ENCODE measurements at places on chromosomes 6 and 20.

GRCh38 chr6:165662749-165663376 is at the start of gene PDE10A:
Gene PDE10A, minus strand, starts transcription at chr6:165663241. Its CDS starts 430 bp downstream, at chr6:165662811.
- no peak for DNase-seq

GRCh38 chr20:62699296-62699695 is 9.3 kb upstream of the NTSR1 start:
- no peak for DNase-seq

DNA sequence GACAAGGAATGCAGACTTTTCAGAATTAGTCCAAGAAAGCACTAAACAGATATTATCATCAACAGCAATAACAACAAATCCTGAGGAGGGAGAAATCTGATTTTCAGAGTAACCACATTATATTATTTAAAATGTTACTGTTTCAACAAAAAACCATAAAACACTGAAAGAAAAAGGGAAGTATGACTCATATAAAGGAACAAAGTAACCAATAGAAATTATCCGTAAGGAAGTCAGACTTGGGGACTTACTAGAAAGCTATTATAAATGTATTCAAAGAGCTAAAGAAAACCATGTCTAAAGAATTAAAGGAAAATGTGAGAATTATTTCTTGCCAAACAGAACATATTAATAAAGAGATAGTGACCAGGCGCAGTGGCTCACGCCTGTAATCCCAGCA is 98.1 kb downstream of the MYLK4 start:
- DNase-seq = no peak

DNA sequence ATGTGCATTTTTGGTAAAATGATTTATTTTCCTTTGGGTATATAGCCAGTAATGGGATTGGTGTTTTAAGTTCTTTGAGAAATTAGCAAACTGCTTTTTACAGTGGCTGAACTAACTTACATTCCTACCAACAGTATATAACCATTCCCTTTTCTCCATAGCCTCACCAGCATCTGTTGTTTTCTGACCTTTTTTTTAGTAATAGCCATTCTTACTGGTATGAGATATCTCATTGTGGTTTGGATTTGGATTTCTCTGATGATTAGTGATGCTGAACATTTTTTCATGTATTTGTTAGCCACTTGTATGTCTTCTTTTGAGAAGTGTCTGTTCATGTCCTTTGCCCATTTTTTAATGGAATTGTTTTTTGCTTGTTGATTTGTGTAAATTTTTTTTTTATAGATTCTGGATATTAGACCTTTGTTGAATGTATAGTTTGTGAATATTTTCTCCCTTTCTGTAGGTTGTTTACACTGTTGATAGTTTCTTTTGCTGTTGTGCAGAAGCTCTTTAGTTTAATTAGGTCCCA is 42.3 kb downstream of the STK4 start:
- DNase-seq = no peak

GRCh38 chr6:69863766-69864165 is 2.6 kb upstream of the COL19A1 start:
- no peak for DNase-seq

DNA sequence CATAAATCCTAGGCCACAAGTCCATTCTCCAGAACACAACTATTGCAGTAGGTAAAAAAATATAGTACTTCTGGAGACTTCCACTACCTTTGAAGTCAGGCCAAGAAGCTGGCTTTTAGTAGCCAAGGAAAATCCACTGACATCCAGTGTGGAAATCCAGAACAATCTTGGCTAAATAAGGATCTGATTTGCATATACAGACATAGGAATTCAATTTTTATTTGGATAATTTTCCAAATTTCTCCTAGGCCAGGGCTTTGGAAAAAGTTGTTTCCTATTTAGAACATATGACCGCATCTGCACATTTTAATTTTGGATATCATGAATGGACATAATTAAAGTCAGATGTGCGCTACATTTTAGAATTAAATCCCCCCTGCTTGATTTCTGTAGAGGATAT is 100.2 kb downstream of the BCAS1 start:
- no peak for DNase-seq

DNA sequence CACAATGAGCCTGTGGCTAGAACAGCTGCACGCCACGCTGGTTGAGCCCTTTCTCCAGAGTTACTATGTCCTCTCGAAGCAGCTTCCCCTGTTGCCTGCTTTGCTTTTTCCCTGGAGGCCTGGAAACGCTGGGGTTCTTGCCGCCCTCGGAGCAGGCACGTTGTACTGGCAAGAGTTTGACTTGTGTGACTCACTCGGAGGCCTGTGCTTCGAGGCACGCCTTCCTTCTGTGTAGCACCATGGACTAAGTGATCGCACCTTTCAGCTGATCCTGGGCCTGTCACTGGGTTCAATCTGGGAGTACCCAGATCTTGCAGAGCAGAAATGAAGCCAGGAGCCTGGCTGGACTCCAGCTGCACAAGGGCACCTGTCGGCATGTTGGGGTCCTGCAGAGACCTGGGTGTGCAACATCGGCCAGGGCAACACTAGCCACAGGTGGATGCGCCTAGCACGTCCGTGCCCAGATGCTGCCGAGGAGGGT is 5.2 kb downstream of the INSM1 start:
- no peak for DNase-seq

DNA sequence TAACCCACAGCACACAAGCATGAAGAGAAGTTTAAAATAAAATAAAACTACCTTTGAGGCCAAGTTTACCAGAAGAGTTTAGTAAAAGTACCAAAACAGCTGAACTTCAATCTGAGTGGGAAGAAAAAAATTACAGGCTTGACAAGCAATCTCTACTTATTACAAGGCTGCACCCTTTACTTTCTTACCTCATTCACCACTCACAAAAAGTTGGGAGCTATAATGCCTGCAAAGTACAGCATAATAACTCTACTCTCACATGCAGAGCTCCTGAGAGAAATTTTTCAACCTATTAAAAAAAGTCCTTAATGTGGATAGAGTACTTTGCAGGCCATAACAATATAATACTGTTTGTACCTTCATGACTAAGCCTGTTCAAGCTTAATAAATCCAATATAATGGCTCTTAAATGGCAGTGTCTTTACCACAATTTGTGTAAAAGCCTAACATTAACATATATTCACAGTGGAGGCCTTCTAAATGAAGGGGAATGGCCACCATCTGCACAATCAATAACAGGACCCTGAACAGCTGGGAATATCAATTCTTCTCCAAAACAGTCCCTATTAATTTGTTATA is 103.1 kb downstream of the DST start:
- no peak for DNase-seq

DNA sequence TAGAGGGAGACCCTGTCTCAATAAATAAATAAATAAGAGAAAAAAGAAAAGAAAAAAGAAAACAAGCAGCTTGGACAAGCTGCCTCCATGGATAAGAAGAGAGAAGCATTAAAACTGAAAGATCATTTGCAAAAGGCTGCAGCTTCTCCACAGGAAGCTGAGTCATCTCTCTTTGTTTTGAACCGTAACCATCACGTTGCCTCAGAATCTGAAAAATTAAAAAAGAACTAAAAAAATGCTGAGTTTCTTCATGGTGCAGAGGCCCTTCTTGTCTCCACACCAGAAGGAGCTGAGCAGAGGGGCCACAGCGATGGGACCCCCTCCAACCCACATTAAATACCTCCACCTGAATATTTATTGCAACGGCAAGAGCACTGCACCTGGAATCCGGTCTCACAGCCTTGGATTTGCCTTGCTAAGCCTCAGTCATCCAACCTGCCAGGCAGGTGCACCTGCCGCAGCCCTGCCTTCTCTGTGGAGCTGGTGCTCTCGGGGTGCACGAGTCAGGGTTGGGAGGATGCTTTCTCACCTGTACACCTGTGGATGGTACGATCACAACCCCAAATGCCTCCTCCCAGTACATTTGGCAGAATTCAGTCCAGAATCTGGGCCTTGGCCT is 28.1 kb downstream of the TOX2 start:
- no peak for DNase-seq

GRCh38 chr6:166565084-166565967 is 21.2 kb downstream of the RAMACL start:
- DNase-seq = no peak

DNA sequence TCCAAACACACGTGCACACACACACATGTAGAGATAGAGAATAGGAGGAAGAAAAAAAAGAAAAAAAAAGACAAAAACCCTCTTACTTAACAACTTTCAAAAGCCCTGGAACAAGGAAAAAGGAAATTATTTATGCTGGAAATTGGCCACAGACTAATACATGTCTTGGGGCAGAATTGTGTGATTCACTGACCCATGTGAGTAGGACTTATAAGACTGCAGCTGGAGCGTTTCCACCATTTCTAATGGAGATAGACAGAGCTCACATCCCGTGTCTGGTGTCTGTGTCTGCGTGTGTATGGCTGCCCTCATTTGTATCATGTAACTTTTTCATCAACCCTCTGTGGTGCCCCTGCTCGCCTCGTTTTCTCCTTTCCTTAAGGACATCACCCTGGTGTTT is 99.8 kb upstream of the PDE10A start:
- no peak for DNase-seq

- no peak for DNase-seq
These were observed 26.9 kb upstream of the FOXP4 start for GRCh38 chr6:41519305-41519744.

- no peak for DNase-seq
These were observed 16.8 kb upstream of the IBTK start for GRCh38 chr6:82264321-82264720.

GRCh38 chr20:7031222-7031621 is 263.7 kb downstream of the BMP2 start:
- DNase-seq = no peak

DNA sequence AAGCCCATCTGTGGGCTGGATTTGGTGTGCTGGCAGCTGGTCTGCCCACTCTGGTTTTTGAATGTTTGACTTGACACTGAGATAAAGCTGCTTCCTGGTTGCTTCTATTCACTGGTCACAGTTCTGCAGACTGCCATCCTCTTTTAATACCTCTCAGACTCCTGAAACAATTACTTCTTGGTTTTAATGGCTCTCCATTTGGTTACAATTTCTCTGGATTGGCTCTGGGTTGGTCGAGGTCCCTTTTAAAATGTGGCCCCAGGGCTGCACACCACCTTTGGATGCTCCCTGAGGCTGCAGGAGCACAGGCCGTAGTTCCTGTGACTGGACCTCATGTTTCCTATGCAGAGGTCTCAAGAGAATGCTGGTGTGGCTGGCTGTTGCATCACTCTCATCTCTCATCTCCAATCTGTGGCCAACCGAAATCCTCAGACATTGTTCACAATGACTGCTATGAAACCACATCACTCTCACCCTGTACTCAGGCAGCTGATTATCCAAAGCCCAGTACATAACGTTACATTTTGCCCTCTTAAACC is 98.5 kb downstream of the INSM1 start:
- no peak for DNase-seq

DNA sequence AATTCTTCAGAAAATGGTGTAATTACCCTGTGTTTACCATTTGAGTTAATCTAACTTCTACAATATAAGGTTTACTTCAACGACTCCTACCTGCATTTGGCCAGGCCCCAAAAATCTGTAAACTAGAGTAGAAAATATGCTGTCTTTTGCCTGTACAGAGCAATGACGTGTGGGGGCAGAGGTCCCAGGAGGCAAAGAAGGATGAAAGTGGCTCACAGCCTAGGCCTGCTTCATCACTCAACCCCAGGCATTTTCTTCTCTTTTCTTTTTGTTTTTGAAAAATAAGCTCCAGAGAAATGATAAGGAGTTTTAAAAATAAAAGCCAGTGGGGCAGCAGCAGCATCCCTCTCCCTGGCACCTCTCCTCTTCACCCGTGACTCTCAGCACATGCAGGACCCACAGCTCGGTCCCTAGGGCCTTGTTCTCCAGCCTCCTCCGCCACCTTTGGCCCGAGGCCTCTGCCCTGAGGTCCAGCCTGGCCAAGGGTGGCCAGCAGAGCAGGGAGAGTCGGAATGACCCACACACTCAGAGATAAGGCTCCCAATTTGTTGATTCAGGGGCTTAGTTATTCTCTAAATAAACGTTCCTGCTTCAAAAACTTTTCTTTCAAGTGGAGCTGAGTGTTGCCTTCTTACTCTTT is 310.3 kb upstream of the RNF24 start:
- DNase-seq = no peak

- DNase-seq = no peak
These were observed 427.0 kb downstream of the EYS start for GRCh38 chr6:65280060-65280459.

GRCh38 chr6:336159-337114 is 44.1 kb downstream of the DUSP22 start:
- DNase-seq = no peak

DNA sequence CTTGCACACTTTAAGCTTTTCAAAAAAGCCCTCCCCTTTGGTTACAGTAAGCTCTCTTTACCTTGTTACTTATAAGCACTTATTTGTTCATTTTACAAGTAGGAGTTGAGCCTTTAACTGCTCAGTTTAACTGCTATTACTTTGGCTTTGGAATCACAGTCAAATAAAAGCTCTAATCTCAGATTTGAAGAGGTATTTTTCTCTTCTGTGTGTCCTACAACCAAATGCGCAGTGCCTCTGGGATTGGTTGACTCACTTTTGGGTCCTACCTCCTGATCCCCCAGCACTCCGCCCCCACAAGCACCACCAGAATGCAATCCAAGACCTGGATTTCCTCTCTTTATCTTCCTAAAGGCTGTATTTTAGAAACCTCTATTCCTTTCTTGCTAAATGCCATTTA is 2.5 kb downstream of the NCOA7 start:
- no peak for DNase-seq

GRCh38 chr6:21116736-21117135 is 476.8 kb upstream of the SOX4 start:
- DNase-seq = no peak

- no peak for DNase-seq
These were observed 308.1 kb upstream of the SPTLC3 start for GRCh38 chr20:12700701-12701100.

- DNase-seq = no peak
These were observed 135.7 kb downstream of the KIF13A start for GRCh38 chr6:17851720-17852161.

DNA sequence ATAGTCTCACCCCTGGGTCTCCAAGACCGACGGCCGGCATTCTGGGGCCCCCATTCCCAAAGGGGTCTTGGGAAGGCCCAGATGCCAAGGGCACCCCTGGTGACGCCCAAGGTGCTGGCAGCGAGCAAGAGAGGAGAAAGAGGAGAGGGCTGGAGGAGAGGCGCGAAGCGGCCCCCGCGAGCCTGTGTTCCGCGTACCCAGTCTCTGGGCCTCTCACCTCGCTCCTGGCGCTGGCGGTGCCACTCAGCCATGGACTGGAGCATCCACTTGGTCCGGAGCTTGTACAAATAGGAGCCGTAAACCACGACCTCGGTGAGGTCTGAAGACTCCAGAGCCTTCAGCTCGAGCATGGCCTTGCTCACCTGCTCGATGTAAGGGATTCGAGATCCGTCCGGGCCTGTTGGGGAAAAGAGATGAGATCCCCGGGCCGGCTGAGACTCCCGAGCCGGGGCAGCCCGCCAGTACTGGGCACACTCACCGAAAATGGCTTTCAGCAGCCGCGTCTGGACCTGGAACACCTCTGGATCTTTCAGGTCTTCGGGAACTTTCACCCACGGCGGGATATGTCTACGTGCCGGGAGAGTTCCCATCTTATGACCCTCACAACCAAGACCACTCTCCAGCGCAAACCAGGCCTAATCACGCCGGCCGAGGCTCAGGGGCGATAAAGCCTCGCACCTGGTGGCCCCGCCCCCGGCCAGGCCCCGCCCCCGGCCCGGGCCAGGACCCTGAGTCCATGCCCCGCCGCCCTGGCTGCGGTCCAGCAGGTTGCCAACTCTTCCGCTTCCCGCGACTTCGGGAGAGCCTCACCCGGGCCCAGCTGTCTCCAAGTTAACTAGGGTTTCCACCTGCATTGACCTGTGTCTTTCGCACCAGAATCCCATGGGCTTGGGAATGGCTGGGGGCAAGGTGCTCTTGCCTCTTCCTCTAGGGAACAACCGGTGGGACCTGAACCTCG is at the start of gene DPPA5:
Gene DPPA5 (minus strand): TSS at position 641 of the 958 bp plus-strand sequence. CDS start 51 bp downstream, at position 590.
- no peak for DNase-seq
